Activated B cell treated with CpG ODN at 0.5 μM for 24 hours (primary cell): ENCODE measurements at places on chromosomes 12 and 14.

- no peak for DNase-seq
These were observed 263.9 kb upstream of the TMTC1 start for GRCh38 chr12:30047516-30048254.

DNA sequence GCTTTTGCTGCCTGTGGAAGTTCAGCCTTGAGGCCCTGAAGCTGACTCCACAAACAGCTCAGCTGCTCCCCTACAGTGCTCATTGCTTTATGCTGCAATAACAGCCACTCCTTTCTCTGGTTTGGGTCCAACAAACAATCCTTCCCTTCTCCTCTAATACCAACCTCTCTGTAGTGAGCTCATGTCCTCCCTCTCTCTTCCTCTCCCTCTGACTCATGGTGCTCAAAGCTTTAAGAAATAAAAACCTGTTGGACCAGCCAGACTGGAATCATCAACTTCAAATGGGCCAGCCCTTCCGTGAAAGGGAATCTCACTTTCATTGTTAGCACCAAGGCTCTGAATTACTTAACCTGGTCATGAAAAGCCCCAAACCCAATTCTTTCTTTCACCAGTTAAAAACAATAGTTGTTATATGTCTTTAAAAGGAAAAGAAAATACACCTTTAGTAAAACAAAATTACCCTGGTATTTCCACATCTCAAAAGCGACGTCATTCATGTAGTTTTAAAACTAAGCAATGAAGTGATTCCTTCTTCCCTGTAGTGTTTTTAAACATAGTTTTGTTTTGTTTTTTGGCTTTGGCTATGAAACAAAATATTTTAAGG is 126.4 kb downstream of the DUSP6 start:
- no peak for DNase-seq

DNA sequence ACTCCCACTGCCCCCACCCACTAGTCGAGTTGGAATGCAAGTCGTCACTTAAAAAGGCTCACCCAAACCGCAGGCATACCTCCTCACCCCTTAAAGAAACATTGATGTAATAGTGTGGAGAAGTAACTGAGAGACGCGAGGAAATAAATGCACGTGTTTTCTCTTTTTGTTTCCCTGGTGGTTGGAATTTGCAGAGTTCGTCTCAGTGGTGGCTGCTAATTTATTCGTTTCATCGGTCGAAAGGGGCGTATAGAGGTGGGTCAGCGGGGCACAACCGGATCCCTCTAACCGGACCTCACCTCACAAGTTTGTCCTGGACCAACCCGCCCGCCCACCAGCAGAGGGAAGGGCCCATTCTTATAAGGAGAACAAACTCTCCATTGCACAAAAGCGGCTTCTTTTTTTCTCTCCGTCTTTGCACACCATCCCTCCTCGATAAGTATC is 5.0 kb upstream of the NPAS3 start:
- DNase-seq, result no peak

DNA sequence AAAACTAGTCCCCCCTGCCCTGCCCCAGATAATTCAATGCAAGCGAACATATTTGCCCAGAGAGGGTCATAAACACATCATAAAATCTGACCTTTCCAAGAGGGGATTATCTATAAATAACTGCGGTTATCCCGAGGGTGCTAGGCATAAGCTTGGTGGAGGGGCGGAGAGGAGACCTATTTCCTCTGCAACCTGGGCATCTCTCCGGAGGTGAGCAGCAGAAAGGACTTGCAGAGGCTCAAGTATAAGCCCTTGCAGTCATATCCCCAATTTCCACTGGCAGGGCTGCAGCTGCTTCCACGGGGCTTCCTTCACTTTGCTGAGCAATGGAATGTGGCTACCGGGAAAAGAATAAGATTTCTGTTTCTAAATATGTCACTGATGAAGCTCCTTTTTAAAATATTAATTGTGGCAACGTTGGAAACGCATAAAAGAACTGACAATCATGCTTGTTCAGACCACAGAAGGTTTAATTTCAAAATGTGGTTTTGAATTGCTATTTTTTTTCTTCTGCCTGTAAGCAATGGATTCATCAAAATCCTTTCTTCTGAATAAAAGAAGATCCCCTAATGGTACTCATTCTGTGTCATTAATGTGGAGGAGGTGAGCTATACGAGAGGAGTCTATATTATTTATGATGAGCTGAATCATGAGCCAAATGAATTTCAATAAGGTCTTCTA is 268.9 kb upstream of the ATP2B1 start:
- no peak for DNase-seq

DNA sequence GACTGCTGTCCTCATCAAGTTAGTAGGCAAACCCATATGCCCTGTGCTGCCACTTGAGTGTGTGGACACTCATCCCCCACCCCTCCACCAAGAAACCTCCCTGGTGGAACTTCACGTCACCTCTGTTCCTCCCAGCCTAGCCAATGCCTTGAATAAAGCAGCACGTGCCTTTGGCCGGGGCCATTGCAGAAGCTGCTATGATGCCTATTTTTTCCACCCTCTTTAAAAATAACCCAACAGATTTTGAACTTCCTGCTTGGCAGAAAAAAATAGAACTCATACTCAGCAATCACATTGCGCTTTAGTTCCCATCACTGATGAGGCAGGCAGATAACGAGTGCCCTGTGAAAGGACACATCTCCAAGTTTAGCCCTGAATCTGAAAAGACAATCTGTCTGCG is 23.1 kb upstream of the PWP1 start:
- no peak for DNase-seq

GRCh38 chr12:102316723-102317122 is 119.1 kb upstream of the PMCH start:
- DNase-seq, result no peak
